Right kidney (tissue), 9 donors: ENCODE measurements at places on chromosomes 2 and 18.
A peak's percentile ranks its signal among the peaks of the same experiment; 100 is the strongest.

- no peak for DNase-seq
These were observed 108.8 kb downstream of the SH3RF3 start for GRCh38 chr2:109237792-109238191.

- DNase-seq = no peak
These were observed 4.0 kb upstream of the BIN1 start for GRCh38 chr2:127110985-127111384.

DNA sequence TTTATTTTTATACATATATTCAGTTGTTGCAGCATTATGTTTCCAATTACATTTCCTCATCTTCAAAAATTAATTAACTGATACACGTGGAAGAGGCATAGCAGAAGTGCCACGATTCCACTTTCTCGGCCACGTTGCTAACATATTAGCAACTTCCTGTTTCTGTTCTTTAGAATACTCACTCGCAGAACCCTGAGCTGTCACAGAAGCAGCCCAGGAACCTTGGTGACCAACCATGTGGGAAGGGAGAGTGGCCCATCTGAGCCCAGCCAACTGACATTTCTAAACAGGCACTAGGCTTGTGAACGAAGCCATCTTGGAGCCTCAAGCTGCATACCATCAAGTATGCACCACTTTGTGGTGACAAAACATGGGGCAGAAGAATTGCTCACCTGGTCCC is 350.1 kb downstream of the CBLN2 start:
- no peak for DNase-seq

GRCh38 chr2:120715941-120716340 is 19.7 kb upstream of the GLI2 start:
- DNase-seq = no peak

GRCh38 chr18:32998285-32998684 is 225.5 kb upstream of the KLHL14 start:
- DNase-seq = no peak

DNA sequence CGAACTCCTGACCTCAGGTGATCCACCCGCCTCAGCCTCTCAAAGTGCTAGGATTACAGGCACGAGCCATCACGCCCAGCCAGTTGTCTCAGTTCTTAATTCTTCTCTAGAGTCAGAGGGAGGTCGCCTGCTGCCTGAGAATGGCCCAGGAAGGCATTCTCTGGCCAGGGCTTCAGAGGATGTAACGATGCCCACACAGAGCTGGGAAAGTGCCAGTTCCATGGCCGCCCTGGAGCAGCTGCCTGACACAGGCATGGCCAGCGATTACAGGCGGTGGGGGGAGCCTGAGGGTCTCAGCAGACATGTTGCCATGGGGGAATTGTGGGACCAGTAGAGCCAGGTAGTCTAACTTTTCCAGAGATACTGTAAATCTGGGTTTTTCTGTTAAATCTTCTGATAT is 25.6 kb upstream of the DNMT3A start:
- no peak for DNase-seq

- no peak for DNase-seq
These were observed 5.3 kb upstream of the ERICH2 start for GRCh38 chr2:170764880-170765261.

GRCh38 chr2:168470320-168471162 is 14.5 kb downstream of the CERS6 start:
- DNase-seq = peak; percentile 29

DNA sequence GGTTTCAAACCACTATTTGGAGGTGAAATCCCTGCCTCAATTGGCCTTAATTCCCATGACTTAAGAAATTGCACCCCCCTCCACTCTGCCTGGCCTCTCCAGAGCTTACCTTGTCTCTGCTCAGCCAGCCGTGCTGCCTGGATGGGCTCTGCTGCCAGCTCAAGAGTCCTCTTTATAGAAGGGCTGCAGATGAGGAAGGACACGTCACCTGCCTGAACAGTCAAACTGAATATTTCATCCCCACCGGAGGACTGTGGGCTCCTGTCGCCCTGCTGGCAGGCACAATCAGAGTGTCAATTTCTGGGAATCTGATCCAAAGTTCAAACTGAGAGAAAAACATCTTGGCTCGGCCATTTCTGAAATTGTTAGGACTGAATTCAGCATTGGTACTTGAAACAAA is at the start of gene OTOS:
OTOS (minus strand) TSS at position 148 of the 400 bp plus-strand sequence. CDS start 332 bp downstream, outside the sequence.
- DNase-seq = no peak

GRCh38 chr2:20042531-20042930 is 8.9 kb downstream of the LAPTM4A start:
- no peak for DNase-seq

DNA sequence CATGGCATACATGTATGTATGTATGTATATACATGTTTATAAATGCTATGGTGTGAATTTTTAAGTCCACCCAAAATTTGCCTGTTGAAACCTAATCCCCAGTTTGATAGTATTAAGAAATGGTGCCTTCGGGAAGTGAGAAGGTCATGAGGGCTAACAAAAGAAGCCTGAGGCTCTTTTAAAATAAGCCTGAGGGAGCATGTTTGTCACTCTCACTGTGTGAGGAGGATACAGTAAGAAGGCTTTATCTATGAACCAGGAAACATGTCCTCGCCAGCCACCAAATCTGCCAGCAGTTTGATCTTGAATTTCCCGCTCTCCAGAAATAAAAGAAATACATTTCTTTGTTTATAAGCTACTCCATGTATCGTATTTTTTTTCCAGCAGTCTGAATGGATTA is 163.0 kb upstream of the LINC00305 start:
- no peak for DNase-seq

DNA sequence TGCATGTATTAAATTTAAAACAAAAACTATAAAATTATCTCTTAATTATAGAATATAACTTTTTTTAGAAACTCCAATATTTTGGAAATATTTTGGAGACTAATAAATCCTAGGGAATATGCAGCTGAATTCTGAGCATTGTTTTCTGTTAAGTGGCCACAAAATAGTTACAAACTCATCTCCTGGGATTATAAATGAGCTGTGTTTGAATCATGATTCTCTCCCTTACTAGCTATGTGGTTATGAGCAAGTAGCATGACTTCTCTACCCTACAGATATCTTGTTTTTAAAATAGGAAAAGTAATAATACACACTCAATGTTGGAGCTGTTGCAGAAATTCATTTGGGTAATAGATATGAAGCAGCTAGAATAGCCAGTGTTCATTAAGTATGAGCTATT is 137.9 kb upstream of the ITGA4 start:
- DNase-seq = no peak

DNA sequence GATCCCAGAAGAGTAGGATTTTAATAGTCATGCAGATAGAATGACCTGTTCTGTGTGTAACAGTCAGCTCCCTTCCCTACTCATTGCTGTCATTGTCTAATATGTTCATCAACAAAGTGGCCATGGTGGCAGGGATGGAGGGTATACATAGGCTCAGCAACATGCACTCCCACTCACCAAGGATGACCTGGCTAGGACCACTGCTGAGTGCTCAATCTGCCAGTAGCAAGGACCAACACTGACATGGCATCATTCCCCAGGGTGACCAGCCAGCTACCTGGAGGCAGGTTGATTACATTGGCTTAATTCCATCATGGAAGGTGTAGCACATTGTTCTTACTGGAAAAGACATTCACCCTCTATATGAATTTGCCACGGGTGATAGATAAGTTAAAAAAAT is 401.7 kb upstream of the CELF4 start:
- no peak for DNase-seq

DNA sequence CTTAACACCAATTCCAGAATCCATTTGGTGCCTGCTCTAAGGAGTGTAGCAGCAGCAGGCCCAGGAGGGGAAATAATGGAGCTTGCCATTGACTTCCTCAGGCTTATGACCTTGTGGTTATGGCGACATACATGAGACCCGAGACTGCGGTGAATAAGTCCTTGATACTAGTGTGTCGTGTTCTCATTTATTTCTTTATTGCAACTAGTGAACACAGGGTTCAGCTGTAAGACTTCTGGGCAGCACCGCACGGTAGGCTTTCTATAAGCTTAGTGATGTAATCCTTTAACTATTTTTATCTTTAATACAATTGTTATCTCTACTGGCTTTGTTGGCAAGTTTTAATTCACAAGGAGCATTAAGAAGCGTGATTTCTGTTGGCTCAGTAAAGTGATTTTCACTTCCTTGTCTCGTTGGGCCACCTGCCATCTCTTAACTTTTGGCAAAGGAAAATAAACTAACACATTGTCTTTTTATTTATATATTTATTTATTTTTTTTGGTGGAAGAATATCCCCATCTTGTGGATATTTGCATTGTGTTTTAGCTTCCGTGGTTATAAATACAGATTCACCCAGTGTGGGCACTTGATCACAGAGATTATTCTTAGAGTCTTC is 139.8 kb downstream of the LTBP1 start:
- DNase-seq = no peak

DNA sequence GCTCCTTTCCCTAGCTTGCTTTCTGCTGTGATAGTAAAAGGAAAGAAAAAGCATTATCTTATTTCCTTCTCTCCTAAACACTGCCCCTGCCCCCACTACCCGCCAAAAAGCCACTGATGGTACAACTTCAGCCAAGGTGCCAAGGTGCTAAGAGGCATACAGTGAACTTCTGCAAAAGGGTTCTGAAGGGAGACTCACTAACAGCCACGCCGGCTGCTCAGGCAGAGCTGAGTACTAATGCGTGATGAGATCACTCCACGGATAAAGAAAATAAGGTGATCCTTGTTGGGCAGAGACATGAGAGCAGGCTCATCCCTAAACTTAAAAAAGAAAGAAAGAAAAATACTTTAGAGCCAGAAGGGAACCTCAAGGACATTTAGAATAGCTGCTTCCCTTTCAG is 60.5 kb upstream of the PXDN start:
- DNase-seq = no peak

DNA sequence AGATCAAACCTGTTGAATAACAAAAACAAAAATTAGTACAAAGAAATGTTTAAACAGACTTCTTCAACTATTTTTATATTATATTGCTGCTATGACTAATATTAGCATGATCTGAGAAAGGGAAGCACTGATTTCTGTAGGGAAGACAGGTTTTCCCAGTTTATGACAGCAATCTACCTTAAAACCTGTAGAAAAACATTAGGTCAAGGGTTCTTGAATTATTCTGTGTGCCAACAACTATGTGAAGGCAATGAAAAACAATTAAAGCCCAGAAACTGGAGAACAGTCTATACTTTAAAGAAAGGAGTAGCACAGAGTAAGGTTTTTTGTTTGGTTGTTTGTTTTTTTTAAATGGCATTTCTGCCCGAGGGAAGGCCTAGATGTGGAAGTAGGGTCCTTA is 23.3 kb downstream of the PUM2 start:
- DNase-seq = no peak

GRCh38 chr18:55351241-55351691 is 236.7 kb downstream of the TCF4 start:
- DNase-seq = no peak

- peak; percentile 78 for DNase-seq
These were observed at the start of gene SLC9A2 for GRCh38 chr2:102619414-102620319. SLC9A2 (plus strand) TSS chr2:102619553; CDS start chr2:102619849, 296 bp downstream.

DNA sequence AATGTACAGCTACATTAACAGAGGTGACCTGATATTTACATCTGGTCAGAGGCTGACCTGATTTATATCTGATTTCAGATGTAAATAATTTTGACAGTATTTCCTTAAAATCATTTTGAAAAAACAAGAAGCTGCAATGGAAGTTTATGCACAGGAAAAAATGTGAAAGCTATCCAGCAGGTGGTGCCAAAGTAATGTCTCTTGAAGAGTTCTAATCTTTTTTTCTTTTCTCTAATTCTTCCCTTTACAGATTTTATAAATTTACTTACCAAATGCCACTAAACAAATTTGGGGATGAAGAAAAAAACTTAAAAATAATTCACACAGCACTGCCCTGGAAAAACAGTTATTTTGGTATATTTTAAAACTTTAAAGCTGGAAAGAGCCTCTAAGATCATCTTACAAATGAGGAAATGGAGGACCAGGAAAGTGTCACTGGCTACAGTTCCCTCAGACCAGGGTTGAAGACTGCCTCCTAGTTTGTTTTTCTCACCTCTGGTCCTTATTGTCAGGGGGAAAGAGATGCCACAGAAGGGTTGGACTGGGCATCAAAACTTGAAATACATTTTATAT is 16.4 kb upstream of the FBLN7 start:
- DNase-seq = no peak

DNA sequence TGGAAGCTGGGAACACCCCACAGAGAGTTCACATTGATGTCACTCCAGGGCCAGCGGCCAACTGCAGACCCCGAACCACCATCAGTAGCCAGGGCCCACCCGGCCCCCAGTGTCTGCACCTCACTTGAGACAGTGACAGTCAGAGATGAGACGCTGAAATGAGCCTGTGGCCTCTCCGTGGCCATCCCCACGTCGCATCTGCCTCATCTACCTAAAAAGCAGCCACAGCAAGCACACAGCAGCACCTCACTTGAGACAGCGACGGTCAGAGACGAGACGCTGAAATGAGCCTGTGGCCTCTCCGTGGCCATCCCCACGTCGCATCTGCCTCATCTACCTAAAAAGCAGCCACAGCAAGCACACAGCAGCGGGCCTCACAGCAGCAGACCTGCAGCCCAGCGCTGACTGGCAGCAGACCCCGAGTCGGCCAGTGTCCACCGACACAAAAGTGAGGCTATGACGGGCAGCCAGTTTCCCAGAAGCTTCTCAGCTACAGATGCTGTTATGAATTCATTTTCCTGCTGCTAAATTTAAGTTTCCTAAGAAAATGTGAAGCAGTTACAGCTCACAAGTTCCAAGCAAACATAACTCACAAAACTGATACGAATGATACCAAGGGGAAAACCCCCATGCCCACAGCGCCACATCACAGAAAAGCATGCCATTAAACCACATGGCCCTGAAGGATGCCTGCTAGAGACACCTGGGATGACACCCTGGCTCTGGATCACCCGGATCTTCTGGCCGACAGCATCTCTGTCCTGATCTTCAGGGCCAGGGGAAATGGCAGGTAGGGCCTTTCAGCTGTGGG is 27.7 kb downstream of the SNORC start:
- no peak for DNase-seq

DNA sequence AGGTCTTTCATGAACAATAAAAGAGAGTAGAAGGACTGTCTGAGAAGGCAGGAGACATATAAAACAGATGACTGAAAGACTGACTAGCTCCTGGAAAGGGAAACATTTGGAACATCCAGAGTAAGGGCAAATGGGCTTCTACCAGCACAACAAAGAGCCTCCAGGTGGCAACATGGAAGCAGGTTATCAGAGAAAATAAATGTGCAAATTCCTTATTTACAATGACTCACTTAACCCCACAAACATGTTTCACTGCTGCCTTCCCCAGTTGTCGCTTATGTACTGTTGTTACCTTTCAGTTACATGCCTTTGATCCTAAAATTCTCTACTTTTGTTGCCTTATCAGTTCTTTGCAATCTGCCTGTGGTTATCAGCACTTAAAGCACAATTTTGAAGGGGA is 117.0 kb downstream of the HIBCH start:
- no peak for DNase-seq

DNA sequence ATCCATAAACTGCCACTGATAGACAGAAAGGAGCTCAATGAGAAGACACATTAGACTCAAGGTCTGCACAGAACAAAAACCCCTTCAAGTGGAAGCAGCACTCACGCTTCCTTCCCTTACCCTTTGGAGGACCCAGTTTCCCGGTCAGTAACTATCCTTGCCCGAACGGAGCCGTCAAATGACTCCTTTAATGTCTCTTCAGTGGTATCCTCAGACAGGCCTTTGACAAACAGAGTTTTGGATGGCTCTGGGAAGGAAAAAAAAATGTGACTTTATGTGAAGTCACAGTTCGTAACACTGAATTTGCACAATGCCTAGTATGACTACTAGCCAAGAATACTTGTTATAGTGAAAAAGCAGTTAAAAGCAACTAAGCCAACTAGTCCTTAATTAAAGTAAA is 8.4 kb downstream of the NCL start:
- no peak for DNase-seq
